Endodermal cell (in vitro differentiated cells): ENCODE measurements at places on chromosomes 1 and 21.

GRCh38 chr1:61125263-61125662 lies 42.9 kb downstream of the NFIA start:
- H3K27ac ChIP-seq: no peak overlapping the region
- H3K4me1 ChIP-seq: no peaks in the 10 kb centered on the region
- H3K27me3 ChIP-seq: no peaks in the 10 kb centered on the region

GRCh38 chr1:183600634-183601033 lies 10.4 kb upstream of the NCF2 start:
- H3K4me3 ChIP-seq: no peak overlapping the region
- H3K27me3 ChIP-seq: no peaks in the 10 kb centered on the region
- no peaks in the 10 kb centered on the region for H3K36me3 ChIP-seq

- no peaks in the 10 kb centered on the region for H3K4me1 ChIP-seq
- no peak for DNase-seq
- no peak overlapping the region for H3K27ac ChIP-seq
- H3K4me3 ChIP-seq: no peak overlapping the region
- H3K36me3 ChIP-seq: no peaks in the 10 kb centered on the region
- H3K27me3 ChIP-seq: no peaks in the 10 kb centered on the region
These were observed 366.0 kb upstream of the LRRC7 start for GRCh38 chr1:69201716-69202115.

DNA sequence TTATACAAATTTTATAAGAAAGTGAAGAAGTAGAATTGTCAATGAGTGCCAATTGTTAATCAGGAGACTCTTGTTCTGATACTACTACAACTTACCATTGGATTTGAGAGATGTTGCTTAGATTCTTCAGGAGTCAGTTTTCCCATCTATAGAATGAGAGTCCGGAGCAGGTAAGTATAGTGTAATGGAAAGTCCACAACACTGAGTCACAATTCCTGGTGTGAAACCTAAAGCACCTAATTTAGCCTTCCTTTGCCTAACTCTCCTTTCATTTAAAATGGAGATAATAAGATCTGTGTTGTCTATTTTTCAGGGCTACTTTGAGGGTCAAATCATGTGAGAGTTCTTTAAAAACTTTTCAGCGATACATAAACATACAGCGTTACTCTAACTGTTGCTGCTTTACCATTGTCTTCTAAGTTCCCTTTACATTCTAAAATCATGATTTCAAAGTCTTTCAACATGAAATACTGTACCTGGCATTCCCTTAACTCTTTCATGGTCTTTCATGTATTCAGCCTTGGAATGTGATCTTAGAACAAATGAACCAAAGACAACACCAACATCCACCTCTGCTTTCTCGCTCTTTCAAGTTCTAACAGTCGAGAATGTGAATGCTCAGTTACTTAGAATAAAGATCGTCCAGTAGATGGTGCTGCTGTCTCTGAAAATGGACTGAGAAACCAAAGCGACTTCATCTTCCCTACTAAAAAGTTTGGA lies 90.9 kb downstream of the SLC30A10 start:
- DNase-seq: peak; percentile 61
- H3K27ac ChIP-seq: no peak overlapping the region
- H3K36me3 ChIP-seq: no peaks in the 10 kb centered on the region
- H3K27me3 ChIP-seq: peaks cover 44% of the 10 kb centered on the region

GRCh38 chr1:23574265-23574754 lies 15.0 kb upstream of the ID3 start:
- H3K4me1 ChIP-seq: no peaks in the 10 kb centered on the region
- H3K36me3 ChIP-seq: no peaks in the 10 kb centered on the region
- H3K4me3 ChIP-seq: no peak overlapping the region
- no peak for DNase-seq
- no peak overlapping the region for H3K27ac ChIP-seq

GRCh38 chr1:8251635-8252034 lies 66.3 kb upstream of the SLC45A1 start:
- H3K36me3 ChIP-seq: no peaks in the 10 kb centered on the region
- no peaks in the 10 kb centered on the region for H3K27me3 ChIP-seq
- H3K27ac ChIP-seq: no peak overlapping the region
- H3K4me1 ChIP-seq: no peaks in the 10 kb centered on the region
- DNase-seq: no peak

- H3K36me3 ChIP-seq: no peaks in the 10 kb centered on the region
- H3K4me3 ChIP-seq: no peak overlapping the region
- no peak overlapping the region for H3K27ac ChIP-seq
- DNase-seq: peak; percentile 92
These were observed 28.5 kb downstream of the CNIH3 start for GRCh38 chr1:224644553-224645154.
